Urothelium cell line (cell line): ENCODE measurements at places on chromosomes 3 and 15.

GRCh38 chr3:113214917-113215595, 3.7 kb downstream of the BOC start:
- no peak for DNase-seq

DNA sequence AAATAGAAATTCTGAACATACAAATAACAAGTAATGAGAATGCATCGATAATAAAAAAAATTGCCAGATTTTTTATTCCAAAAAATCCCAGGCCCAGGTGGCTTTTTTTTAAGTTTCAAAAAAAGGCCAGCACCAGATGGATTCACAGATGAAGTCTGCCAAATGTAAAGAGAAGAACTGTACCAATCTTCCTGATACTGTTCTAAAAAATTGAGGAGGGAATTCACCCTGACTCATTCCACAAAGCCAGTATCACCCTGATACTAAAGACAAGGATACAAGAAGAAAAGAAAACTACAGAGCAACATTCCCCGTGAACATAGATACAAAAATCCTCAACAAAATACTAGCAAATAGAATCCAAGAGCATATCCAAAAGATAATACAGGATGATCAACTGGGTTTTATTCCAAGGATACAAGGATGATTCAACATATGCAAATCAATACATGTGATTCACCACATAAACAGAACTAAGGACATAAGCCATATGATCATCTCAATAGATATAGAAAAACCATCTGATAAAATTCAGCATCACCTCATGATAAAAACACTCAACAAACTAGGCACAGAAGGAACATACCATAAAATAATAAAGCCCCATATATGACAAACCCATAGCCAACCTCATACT, 44.1 kb upstream of the XCR1 start:
- no peak for DNase-seq

DNA sequence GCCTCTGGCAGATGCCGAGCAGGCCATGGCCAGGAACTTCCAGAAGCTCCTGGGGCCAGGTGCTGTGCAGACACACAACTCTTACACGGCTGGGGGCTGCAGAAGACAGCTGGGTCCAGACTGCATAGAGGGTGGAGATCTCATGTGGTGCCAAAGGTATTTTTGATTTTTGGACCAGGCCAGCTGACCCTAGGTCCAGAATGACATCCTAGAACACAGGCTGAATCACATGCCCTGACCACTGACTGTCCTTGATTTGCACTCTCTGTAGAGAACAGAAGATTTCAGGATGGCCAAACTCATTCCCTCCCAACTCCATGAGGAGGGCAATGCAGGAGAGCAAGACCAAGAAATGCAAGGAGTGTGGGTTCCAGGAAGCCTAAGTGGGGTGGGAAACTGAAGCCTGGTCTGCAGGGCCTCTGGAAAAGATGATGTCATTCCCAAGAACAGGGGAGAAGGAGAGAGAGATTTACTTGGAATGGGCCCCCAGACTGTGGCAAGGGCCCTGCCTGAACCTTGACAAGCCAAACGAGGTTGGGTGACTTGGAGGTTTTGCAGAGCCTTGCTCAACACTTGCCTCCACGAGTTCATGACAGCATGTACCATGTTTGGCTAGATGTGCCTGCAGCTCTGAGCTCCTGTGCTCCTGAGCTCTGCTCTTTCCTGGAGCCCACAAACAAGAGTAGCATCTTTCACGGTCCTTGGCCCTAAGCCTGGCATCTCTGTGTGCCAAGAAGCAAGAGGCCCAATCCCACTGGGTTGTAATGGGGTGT, 38.5 kb upstream of the CTSH start:
- DNase-seq: no peak

DNA sequence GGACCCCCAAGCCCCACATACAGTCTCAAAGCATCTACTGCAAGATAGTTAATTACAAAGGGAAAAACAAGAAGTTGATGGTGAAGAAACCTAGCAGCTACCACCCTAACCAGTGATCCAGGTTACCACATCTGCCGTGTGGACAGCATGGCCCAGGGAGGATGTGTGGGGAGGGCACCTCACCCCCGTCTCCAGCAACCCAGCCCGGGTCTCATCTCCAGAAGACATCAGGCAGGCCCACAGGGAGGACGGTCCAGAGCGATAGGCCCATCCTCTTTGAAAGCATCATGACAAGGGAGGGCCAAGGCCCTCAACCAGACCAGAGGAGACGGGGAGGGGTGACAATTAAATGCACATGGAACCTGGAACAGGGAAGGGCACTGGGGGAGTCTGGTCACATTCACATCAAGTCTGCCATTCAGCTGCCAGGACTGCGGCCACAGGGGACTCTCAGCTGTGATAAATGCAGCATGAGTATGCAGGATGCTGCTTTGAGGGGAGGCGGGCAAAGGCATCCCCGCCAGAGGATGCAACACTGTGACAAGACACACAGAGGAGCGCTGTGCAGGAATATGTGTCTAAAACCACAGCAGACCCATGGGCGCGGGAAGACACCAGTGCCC, 18.8 kb downstream of the ZXDC start:
- DNase-seq: no peak

GRCh38 chr3:64586952-64587351, 100.8 kb downstream of the ADAMTS9 start:
- DNase-seq: no peak
